Keratinocyte (primary cell): ENCODE measurements at places on chromosomes 6 and 20.

DNA sequence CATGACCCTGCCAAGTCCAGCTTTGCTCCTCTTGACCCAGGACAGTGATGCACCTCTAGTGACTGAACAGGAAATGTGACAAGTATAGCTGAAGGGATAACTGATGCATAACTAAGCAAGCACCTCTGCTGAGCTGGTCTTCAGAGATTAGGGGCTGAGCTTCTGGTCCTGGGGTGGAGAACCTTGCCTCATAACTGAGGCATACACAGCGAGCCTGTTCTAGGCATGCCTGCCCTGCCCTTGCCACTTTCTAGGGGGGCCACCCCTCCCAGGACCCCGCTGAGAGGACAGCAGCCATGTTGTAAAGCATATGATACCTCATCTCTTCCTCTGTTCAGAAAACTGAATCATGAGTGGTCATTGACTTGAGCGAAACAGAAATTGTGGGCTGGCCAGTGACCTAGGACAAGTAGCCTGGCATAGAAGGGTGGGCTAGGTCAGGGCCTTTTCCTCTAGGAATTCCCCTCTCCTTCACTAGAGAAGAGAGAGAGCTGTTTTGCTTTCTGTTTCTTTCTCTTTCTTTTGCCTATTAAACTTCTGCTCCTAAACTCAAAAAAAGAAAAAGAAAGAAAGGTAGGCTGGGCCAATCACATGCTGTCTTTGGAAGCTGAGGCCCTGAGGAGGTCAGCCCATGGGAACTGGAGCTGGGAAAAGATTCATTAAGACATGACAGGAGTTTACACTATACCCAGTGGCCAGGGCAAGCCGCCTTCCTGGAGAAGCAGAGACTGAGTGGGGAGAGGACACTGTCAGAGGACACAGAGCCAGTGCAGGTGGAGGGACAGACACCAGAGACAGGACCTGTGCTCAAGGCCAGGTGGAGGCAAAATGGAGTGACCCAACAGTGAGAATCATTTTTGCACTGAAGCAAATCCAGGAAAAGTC lies 23.1 kb downstream of the ALDH5A1 start:
- DNase-seq: no peak

- DNase-seq: no peak
These were observed 58.0 kb upstream of the TMEM200A start for GRCh38 chr6:130307752-130308361.

- DNase-seq: no peak
These were observed 411.0 kb downstream of the C6orf118 start for GRCh38 chr6:164898412-164898811.

- DNase-seq: no peak
These were observed 5.8 kb downstream of the TFEB start for GRCh38 chr6:41729624-41730023.

- no peak for DNase-seq
These were observed 19.3 kb downstream of the RIPOR2 start for GRCh38 chr6:24916496-24916895.

- no peak for DNase-seq
These were observed 104.3 kb downstream of the EDN3 start for GRCh38 chr20:59404749-59405148.

DNA sequence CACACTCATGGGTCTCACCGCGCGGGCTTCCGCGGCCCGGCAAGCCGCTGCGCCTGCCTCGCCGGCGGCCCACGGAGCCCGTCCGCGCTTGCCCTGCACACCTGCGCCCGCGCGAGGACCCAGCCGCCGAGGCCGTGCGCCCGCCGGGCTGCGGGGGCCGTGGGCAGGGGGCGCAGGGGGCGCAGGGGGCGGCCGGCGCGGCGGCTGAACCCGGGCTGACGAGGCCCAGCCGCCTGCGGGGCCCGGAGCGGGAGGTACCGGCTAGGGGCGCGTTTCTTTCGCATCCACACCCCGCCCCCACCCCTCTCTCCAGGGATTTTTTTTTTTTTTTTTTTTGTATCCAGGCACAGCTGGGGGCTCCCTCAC lies 43.8 kb upstream of the OSTM1 start:
- DNase-seq: no peak

DNA sequence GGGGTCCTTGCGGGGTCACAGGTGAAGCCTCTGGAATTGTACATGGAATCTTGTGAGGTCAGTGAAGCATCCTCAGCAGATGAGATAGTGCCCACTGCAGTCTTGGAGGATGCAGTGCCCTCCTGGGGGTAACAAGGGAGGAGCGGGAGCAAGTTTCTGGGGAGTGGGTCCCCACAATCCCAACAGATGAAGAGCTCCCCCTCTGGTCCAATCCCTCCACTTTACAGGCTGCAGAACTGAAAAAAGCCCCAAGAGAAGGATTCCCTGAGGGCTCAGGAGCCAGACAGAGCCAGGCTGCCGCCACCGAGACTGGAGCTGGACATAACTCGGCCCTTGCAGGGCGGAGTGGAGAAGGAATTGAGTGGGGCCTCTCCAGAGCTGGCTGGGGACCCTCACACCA lies 52.4 kb downstream of the TTI1 start:
- no peak for DNase-seq

DNA sequence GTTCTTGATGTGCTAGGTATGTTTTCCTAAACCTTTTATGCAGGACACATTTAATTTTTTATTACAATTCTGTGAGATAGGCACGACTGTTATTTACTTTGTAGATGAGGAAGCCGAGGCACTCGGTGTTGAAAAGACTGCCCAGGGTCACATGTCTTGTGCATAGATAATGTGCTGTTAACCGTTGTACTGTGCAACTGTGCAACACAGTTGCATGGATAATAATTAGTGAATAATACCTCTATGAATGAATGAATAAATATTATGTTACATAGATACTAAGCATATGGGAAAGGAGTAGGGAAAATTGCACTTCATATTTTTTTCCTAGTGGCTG lies 60.3 kb upstream of the DEK start:
- no peak for DNase-seq

DNA sequence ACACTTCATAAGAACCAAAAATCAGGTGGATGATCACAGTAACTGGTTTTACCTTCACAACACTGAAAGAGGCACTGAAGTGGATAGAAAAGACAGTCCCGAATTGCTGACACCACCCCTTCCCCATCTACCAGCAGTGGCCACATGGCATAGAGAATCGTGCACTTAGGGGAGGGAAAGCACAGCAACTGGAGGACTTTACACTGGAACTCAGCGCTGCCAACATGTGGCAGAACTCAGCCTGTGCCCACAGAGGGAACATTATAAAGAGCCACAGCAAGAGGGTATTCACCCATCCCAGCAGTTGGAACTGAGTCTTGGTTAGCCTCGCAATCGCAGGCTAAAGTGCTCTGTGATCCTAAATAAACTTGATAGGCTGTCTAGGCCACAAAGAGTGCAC lies 6.5 kb upstream of the KIAA1586 start:
- no peak for DNase-seq

DNA sequence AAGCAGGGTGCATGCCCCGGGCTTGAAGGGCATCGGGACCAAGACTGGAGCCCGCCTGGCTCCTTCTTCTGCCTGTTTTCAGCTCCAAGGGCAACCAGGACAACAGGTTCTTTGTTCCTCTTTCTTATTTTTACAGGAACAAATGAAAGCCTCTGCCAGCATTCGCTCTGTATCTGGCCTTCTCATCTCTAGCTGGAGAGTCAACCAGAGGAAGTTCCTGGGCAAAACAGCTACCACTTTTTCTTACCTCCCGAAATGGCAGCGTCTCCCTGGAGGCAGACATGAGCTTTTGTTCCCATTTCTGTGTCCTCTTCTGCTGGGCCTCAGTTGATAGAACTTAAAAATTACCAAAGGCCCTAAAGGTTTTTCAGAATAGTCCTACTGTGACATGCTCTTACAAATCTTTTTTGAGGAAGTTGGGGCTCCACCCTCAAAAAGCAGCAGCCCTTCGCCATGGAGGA lies 74.1 kb upstream of the NAA20 start:
- no peak for DNase-seq
